ENCODE measurements at places on chromosomes 3 and 15.

DNA sequence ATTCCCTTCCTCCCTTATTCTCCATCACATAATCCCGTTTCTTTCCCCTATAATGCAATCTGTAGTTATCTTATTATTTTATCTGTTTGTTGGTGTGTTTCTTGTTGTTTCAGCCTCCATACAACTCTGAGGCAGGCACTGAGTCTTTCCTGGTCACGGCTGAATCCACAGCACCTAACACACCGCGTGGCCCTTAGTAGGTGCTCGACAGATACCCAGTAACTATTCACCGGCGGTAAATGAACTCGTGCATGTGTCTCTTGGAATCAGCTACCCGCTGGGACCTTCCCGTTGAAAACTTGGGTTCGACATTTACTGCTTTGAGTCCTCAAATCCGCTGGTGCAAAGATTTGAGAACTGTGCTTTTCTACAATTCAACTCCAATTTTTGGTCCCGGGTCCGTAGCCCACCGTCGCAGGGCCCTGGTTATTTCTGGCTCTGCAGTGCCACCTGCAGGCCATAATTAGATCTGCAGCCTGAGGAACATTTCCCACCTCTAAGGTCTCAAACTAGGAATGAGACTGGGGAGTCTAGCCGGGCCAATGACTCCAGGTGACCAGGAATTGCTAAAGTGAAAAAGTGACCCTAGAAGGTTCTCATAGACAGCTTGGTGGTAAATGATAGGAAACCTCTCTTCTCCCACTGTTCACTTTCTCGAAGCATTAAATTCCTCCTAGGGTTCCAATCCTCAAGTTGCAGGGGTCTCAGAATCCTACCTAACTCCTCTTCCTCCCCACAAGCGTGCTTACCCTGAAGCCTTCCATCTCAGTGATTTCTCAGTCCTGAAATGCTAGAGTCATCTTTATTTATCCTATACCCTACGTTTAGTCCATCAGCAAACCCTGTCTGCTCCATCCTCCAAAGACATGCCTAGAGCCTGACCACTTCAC is 40.0 kb upstream of the TRH start:
- DNase-seq: peak; percentile 61

DNA sequence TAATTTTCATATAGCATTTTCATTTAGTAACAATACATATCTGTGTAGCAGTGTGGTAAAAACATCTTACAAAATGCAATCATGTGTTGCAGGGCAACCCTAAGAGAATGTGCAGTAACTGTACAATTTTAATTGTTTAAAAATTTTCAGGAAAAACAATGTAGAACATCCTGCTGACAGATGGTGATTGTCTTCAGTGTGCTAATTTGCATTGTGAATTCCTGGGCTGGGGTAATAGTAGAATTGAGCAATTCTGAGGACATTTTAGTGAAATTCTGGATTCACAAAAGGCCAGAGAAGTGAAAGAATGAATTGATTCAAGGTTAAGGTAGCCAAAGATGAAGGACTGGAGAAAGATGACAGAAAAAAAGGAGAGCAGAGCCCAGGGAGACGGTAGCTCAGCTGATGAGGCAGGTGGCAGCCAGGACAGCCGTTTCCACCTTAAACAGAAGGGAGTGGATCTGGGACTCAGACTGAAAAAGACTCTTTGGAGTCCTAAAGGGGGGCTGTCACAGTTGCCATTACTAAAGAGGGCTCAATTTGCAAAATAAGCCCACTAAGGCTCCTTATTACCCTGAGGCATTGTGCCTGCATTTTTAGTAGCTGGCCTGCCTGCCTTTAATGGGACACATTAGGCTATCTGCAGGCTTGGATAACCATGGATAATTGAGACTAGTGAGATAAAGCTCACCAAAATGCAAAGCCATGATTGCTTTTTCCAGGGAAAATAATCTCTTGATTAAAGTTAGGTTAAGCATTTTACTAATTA is 8.6 kb downstream of the MAP3K13 start:
- DNase-seq: no peak

DNA sequence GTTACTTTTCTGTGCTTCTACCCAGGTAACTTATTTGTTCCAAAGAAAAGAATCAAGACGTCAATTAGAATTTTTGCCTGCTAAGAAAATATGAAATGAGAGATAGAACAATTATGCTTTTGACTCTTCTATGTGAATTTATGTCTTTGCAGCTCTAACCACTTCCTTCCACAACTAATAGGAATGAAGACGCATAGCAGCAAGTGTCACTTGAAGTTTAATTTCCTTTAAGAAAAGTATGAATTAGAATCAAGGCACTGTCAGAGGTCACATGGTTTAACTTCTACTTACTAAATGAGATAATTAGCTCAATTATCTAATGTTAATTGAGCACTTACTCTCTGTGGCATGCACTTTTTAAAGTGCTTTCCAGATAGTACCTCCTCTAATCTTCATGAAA is 3.3 kb downstream of the WDR49 start:
- DNase-seq: no peak

DNA sequence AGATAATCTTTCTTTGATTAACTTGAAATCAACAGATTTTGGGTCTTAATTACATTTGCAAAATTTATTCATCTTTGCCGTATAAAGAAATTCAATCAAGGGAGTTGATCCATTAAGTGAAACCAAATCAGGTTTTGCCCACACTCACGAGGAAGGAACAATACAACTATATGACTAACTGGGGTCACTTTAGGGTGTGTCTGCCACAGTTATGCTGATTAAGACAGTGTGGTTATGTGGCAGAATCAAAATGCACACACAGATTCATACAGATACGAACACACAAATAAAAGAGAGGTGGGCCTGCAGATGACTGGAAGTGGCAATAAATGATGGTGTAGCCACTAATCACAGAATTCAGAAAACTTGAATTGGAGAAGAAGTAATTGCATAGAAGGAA is 543.5 kb downstream of the GABRG3 start:
- DNase-seq: no peak

- no peak for DNase-seq
Measured at GRCh38 chr3:57855281-57855680, 99.2 kb downstream of the SLMAP start.

DNA sequence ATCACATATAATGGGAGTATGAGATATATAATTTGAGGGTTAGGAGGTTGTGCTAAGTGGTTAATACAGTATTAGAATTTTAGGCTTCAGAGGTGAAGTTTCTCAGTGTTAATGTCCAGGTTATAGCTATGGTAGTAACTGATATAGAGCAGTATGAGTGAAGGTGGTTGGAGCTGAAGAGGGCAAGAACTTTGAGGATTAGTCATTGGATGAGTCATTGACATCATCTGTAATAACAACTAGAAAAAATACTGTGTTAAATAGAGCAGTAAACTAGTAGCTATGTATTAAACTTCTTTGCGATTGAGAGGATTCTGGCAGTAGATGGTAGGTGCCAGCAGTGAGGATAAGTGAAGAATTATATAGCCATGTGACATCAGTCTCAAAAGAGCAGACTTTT is 47.5 kb upstream of the EIF3J start:
- DNase-seq: no peak

- DNase-seq: no peak
Measured at GRCh38 chr3:36674816-36675215, 89.5 kb downstream of the DCLK3 start.

DNA sequence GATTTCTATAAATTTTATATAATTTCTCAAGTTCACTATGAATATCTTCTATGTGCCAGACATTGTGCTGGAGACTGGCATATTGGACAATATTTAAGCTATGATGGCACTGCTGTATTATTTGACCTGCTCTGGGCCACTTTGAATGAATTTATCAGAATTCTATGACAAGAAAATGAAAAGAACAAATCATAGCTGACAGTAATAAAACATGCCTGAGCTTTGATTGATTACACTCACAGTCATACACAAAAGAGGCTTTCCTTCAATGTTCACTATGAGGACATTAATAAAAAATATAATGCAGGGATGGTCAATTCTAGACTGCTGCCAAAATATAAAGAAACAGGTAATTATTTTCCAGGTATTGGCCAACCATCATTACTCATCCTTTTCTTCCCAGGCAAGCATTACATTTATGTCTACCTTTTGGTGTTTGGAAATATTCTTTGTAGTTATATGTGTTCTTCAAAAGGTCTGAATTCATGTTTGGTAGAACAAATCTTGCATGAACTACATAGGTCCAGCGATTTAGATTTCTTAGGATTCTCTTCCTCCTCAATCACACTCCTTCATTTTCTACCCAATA is 81.0 kb upstream of the ALCAM start:
- DNase-seq: no peak

DNA sequence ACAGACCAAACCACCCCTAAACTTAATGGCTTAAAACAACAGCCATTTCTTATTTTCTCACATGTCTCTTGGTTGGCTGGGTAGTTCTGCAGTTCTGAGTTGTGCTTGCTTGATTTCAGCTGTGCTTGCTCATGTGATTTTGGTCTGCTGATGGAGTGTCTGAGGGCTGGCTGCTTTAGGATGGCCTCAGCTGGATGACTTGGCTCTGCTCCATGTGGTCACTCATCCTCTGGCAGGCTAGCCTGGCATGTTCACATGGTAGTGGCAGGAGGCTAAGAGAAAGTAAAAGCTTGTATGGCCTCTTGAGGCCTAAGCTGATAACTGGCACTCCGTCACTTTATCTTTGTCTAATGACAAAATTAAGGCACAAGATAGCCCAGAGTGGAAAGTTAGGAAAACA is 4.1 kb downstream of the SV2B start:
- no peak for DNase-seq

- no peak for DNase-seq
Measured at GRCh38 chr3:159775372-159775961, 213.2 kb upstream of the IL12A start.

DNA sequence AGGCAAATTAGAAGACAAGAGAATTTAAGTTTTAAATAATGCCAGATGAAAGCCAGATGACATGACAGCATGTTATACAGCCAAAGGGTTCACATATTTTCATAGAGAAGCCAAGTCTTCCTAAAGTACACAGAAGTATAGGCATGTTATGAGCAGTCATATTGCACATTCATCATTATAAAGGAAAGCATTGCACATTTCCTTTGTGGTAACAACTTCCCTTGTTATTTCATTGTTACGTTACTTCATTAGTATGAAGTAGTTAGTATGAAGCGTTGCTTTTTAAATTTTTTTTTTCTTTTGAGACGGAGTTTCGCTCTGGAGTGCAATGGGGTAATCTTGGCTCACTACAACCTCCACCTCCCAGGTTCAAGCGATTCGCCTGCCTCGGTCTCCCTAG is 4.6 kb upstream of the ABCC5 start:
- DNase-seq: no peak

DNA sequence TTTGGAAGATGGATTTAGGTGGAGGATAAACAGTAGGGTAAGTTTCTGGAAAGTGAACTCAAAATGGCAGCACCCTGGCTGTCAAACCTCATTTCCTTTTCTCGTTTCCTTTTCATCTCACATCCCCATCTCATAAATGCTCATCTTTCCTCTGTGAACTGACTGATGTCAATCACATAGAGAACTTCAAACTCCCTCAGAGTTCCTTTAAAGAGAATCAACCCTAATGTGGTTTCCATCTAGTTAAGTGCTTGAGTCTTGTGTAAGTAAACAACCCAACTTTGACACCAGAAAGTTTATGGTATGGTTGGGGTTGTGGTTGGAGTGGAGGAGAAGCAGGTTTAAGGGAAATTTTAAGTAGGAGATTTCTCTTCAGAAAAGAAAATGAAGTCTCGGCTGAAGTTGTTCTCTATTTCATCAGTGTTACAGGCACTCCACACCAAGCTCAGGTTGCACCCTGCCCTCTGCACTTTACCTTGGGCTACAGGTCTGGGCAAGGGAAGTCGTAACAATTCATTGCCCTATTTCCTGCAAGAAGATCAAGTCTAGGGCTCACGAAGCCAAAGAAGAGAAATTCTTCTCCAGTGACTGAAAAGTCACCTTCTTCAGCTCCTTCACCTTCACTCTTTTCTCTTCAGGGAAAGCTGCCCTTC is 34.4 kb upstream of the TNIK start:
- DNase-seq: no peak

DNA sequence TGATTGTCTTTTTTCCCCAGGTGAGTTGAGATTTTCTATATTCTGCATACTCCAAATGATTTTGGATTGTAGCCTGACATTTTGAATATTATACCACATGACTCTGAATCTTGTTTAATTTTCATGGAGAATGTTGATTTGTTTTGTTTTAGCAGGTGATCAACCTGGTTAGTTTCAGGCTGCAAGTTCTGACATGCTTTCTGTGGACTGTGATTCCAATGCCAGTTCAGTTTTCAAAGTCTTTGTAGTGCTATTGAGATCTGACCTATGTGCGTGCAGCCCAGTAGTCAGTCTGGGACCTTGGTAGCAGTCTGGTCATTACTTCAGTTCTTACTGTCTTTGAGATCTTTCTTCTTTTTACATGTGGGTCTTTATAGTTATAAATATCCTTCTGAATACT is 18.6 kb upstream of the MTMR10 start:
- DNase-seq: no peak

- no peak for DNase-seq
Measured at GRCh38 chr3:185656321-185656840, 70.3 kb downstream of the SENP2 start.

DNA sequence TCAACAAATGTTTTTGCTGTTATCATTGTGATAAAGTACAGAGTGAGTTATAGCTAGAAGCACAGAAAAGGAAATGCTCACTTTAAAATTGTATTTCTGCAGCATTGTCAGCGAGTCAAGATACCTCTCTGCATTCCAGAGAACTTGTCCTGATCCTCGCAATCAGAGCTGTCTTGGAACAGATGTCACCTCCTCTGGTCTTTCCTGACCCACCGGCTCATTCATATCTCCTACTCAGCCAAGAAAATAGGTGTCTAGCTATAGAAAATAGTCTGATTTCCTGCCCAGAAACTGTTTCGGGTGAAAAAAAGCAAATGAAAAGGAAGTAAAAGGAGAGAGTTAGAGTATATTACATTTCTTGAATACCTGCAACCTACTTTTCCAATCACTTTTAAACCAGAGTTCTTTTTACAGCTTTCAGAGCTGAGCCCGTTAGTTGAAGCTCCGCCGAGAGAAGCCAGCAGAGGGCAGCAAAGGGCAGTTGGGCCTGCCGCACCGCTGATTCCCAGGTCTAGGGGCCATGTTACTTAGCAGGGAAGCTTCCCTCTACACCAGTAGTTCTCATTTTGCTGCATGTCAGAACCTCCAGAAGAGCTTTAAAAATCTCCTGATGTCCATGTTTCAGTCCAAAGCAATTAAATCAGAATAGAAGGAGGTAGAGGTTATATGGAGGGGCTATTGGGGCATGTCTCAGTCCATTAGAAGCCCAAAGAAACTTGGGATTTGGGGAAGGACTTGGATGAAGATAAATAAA is 185.7 kb upstream of the THRB start:
- peak; percentile 37 for DNase-seq

All from right renal pelvis (tissue), 4 donors.